ENCODE measurements at places on chromosomes 6 and 20. TPM values are rescaled to one million over a fixed set of nuclear protein-coding genes. Genes with fewer than 3 reads are reported as not detected.
A peak's percentile ranks its signal among the peaks of the same experiment; 100 is the strongest.

- no peak for DNase-seq
Observed at GRCh38 chr6:157325069-157325805, 1.9 kb upstream of the TMEM242 start.

Gene PRSS16
- total RNA-seq: not detected

DNA sequence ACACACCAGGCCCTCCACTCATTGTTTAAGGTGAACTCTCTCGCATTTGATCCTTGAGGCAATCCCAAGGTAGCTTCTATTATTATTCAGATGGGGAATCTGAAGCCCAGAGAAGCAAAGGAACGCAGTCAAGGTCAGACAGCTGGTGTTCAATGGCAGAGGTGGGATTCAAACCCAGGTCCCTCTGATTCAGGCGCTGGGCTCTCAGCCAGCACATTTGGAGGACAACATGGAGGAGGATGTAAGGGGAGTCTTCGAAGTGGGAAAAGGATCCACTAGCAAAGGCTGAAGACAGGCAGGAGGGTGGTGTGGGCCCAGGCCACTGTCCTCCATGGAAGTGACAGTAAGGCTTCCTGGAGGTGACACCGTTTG is 13.9 kb upstream of the TTPAL start:
- no peak for DNase-seq

Gene VIP
- not detected for total RNA-seq

DNA sequence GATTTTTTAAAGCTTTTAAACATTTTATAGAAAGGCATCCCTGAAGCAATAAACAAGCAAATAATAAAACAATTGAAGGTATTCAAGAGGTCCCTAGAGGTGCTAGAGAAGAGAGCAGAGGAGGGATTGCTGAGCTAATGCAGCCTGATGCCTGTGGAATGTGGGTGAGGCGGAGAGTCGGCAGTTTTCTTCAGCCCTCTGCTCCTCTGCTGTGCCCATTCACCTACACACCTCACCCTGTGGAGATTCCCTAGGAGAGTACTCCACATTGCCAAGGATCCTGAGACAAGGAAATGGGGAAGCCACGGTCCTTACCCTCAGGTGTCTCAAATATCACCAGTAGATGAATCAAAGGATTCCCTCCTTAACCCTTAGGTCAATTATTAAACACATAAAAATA is 199.8 kb upstream of the POU3F2 start:
- DNase-seq: no peak

DNA sequence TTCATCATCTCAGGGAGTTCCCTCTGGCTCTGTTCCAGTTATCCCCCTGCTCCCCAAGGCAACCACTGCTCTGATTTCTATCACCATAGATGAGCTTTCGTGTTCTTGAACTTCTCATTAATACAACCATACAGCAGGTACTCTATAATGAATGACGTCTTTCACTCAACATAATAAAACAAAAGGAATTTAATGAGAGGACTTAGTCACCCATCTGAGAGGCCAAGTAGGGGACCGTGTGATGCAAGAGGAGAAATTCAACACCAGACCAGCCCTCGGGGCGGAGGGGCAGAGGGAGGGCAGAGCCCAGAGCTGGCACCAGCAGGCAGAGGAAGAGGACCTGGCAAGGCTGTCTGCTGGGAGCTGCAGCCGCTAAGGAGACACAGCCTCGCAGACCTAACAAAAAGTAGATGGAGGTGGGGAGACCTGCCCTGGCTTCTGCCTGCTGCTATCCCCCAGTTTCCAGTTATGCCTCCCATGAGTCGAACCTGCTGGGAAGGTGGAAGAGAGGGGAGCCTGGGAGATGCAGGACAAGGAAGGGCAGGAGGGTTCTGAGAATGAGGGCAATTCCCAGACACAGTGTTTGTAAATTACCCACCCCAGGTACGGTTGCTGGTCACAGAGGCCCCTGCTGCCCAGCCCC is 13.8 kb downstream of the CCN5 start:
- DNase-seq: peak; percentile 84

DNA sequence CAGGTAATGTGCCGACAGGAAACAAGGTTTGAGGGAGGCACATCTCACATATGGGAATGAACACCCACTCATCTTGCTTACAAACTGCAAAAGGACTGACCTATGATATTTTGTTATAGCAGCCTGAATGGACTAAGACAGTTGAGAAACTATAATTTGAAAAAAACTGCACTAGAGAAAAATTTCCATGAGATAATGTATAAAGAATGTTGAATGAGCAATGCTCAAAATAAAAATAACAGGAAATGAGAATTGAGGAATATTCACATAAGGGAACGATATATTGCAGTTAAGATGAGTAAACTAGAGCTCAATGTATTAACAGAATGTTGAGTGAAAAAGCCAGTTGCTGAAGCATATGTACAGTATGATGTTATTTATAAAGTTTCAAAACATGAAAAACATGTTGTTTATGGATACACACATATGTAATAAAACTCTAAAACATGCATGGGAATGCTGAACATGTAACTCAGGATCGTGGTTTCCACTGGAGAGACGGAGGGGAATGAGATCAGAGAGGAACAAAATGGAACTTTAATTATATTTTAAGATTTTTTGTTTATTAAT is 6.3 kb upstream of the TBC1D22B start:
- peak; percentile 39 for DNase-seq

Gene DEF6
- 0.51 TPM for total RNA-seq

Gene CLVS2
- total RNA-seq: not detected

DNA sequence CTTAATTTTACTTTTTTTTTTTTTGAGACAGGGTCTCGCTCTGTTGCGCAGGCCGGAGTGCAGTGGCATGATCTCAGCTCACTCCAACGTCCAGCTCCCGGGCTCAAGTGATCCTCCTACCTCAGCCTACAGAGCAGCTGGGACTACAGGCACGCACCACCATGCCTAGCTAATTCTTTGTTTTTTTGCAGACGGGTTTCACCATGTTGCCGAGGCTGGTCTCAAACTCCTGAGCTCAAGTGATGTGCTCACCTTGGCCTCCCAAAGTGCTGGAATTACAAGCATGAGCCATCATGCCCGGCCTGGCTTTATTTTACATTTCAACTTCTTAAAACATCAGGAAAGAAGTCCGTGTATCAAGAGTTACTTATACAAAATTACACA is 5.7 kb downstream of the OSER1 start:
- DNase-seq: no peak

- DNase-seq: no peak
Observed at GRCh38 chr20:59375541-59375940, 75.1 kb downstream of the EDN3 start.

GRCh38 chr20:54123587-54124180 is 50.1 kb downstream of the CYP24A1 start:
- peak; percentile 99 for DNase-seq

Gene ACTL10
- total RNA-seq: 2.0 TPM

DNA sequence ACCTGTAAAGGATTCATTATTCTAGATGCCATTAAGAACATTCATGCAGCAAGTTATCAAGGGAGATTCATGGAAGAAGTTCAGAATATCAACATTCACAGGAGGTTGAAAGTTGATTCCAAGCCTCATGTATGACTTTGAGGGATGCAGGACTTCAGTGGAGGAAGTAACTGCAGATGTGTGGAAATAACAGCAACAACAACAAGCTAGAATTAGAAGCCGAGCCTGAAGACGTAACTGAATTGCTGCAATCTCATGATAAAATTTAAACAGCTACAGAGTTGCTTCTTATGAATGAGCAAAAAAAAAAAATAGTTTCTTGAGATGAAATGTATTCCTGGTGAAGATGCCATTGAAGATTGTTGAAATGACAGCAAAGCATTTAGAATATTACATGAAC is 73.3 kb upstream of the NXT1 start:
- DNase-seq: no peak

DNA sequence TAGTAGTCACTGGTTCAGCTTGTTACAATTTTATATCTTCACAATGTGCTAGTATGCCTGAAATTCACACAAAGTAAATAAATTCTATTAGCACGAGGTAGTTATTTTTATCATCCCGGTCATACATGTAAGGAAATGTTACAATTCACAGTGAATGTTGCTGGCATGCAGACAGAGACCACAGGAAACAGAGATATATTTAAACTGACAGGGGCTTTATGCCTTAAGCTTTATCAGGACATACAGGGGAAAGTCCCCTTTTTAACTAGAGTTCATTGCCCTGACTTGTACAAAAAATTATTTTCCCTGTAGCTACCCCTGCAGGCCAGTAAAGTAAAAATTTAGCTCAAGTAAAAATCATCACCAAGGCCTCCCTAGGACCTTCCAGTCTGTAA is 712.0 kb upstream of the NRSN1 start:
- DNase-seq: peak; percentile 70

Gene RIPOR2
- total RNA-seq: 0.51 TPM

GRCh38 chr6:41527721-41528408 is 18.3 kb upstream of the FOXP4 start:
- DNase-seq: peak; percentile 7

DNA sequence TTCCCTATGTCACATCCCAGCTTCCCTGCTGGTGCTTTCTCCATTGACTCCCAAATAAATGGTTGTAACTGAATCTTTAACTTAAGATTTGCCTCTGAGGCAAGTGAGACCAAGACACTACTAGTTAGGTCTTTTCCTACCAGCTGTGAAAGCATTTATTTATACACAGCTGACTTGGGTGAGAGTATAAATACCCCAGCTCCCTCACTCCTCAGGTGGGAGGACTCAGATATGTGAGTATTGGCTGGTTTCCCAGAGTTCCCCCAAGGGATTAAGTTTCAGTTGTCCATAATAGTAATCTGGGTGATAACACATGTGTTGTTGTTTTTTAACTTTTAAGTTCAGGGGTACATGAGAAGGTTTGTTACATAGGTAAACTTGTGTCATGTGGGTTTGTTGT is 49.8 kb downstream of the CFAP61 start:
- no peak for DNase-seq

- DNase-seq: peak; percentile 89
Observed at GRCh38 chr6:82045965-82046756, 201.4 kb downstream of the IBTK start.

All from fibroblast of lung (primary cell).